ENCODE measurements at places on chromosomes 2 and 18.

DNA sequence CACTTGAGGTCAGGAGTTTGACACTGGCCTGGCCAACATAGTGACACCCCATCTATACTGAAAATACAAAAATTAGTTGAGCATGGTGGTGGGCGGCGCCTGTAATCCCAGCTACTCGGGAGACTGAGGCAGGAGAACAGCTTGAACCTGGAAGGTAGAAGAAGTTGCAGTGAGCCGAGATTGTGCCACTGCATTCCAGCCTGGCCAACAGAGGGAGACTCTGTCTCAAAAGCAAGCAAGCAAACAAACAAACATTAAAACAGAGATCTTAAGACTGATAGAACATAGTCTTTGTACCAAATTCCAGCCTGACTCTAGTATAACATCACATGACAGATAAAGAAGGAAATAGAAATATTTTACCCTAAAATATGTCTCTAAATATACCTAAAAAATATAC, 168.1 kb downstream of the PTPRM start:
- no peak for DNase-seq

DNA sequence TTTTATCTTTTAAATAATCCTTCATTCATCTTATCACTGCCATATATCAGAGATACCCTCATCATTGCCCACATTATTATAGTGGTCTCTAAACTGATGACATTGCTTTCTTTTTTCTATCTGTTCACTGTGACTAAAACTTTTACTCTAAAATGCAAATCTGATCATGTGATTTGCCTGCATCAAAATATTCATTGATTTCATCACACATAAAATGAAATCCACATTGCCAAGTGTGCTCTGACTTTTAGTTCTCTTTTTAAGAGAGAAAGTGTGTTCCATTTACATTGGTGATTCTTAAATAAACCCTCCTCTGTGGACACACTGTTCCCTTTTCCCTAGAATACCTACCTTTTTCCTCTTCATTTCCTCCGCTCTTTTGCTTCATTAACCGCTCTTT, 7.5 kb downstream of the REL start:
- DNase-seq, result no peak

GRCh38 chr2:231364961-231365810, 30.3 kb upstream of the B3GNT7 start:
- no peak for DNase-seq

GRCh38 chr2:179861027-179861415, 391 bp downstream of the ZNF385B start:
- DNase-seq, result no peak

GRCh38 chr2:138922973-138923563, 142.9 kb upstream of the NXPH2 start:
- no peak for DNase-seq

DNA sequence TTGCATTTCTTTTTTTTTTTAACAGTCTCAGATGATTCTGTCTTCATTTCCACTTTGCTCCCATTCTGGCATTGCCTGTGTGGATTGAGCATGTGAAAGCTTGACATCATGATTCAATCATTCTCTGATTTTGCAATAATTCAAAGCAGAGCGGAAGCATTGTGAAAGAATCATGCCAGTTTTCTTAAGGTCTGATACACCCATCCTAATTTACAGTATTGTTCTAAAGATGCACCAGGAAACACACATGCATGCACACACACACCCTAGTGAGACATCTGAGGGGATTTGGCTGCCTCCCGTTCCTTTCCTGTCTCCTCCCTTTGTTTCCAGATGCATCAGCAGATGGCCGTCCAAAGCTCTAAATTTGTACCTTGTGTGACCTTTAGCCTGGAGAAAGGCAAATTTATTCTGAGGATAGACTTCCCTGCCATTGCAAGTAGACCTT, 97.3 kb downstream of the FMNL2 start:
- no peak for DNase-seq

- no peak for DNase-seq
These were observed 38.7 kb upstream of the HAAO start for GRCh38 chr2:42830922-42831574.

DNA sequence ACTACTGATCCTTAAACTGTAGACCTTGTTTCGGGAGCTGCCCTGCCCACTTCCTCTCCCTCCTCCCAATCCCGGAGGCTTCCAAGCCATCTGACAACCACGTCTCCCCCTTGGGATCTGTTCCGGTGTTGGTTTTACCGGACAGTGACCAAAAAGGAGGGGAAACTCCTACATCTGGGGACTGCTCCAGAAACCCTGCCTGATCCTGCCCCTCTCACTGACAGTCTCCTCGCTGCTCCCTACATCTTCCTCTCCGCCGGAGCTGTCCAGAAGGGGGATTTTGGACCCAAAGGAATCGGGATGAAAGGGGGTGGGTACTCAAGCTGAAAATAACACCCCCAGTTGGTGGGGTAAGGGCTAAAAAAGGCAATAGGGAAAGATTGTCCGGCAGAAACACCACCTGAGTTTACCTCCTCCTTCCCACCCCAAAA, 1.5 kb downstream of the INO80D start:
- no peak for DNase-seq

DNA sequence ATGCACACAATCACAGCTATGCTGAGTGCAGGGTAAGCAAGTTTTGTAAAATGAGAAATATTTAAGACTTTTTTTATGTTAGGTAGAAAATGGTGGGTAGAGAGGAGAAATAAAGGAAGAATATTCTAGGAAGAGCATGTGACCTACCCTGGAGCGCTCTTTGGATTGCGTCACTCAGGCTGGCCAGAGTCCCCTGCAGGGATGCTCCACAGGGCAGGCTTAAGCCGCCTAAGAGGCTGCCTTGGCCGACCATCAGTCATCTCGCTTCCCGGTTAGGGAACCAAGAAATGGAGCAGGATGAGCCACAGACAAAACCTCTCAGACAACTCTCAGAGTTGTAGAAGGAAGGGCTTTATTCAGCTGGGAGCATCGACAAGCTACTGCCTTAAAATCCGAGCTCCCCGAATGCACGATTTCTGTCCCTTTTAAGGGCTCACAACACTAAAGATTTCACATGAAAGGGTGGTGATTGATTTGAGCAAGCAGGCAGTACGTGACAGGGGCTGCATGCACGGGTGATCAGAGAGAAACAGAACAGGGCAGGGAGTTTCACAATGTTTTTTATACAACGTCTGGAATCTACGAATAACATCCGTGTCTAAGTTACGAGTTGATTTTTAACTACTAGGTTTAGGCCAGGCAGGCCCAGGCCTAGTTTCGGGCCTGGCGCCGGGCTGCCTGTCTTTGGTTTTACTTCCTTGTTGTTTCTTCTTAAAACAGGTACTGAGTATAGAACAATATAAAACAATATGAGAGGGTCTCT, 1072.0 kb downstream of the CBLN2 start:
- DNase-seq, result no peak

DNA sequence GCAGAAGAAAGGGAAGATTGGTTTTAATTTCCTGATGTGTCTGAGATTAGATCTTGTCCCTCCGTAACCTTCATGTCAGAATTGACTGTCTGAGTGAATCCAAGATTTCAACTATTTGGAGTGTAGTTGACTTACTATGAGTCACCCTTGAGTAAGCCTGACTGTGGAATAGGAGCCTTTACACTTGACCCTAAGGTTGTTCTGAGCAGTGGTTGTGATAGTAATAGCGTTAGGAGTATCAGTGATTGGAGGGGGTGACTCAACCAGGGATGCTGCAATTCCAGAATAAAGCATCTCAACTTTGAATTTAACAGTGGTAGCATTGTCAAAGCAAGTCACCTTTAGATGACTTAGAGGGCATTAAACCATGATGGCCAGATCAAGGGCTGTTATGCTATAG, 979.5 kb upstream of the FAM98A start:
- no peak for DNase-seq

DNA sequence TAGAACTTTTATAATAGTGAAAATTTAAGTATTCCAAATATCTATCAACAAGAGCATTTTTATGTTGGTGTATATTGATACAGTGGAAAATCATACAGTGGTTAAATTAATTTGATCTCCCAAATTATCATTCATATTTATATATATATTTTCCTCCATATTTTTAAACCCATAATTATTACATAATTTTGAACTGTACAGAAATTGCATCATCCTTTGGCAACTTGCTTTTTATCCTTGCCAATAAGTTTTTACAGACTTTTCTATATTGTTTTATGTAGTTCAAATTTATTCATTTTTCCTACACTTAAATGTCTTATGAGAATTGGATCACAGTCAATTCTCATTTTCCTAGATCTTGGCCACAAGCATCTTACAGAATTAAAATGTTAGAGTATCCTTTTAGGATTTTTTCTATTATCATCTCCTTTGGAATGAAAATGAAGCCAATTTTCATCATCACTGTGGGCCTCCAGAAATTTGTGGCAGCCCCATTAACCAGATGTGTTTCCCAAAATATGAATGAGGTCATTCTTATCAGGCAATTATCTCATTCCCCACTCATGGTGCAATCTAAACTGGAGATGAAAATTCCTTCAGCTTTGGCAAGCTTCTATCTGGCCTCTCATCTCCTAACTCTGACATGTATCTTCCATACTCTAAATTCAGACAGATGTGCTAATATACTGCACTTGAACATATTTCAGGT, 94.2 kb upstream of the DLGAP1 start:
- no peak for DNase-seq

DNA sequence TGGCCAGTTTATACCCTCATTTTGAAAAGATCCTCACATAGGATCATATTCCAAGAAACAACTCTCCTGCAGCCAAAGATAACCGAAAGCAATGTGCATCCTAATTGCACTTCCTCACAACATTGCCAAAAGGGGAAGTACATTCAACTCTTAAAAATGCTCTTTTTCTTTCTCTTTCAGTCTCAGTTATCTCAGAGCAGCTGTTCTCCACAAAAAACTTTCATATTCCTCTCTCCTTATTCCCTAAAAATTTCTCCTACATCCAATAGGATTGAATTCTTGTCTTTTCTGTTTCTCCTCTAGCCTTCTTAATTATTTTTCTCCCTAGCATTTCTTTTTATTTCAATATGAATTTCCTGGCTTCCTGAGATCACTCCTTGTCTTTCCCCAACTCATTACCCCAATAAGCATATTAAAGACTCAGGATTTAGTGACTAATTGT, 7.4 kb upstream of the VRK2 start:
- no peak for DNase-seq

GRCh38 chr18:62781893-62782292, 66.6 kb downstream of the PHLPP1 start:
- DNase-seq, result no peak

DNA sequence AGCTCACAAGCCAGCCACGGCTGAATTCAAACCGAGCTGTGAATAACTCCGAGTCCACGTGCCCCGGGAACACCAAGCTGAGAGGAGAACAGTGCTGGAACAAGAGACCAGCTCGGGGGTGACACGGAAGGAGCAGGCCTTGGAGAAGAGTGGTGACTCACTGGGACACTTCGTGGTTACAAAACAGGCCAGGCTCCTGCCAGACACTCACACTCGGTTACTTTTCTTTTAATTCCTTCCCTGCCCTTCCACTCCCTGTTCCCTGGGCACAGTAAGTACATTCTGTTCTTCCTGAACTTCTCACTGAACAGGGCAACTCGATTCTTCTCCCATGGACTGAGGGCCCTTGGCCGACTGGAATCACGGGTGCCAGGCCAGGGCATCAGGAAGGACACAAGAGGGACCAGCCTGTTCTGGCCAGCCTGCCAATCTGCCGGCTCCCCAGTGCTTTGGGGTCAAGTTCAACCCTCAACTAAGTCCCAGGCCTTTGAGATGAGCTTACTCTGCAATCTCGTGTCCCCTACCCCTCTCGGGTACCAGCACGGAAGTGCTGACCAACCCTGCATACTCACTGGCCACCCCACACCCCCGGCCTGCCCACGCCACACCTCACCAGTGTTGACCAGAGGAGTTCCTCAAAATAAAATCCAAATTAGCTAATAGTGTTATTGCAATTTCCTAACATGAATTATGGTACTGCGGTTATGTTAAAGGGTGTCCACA, 87.5 kb downstream of the TFCP2L1 start:
- DNase-seq, result no peak

GRCh38 chr2:127568128-127568527, 32.6 kb downstream of the MYO7B start:
- no peak for DNase-seq

DNA sequence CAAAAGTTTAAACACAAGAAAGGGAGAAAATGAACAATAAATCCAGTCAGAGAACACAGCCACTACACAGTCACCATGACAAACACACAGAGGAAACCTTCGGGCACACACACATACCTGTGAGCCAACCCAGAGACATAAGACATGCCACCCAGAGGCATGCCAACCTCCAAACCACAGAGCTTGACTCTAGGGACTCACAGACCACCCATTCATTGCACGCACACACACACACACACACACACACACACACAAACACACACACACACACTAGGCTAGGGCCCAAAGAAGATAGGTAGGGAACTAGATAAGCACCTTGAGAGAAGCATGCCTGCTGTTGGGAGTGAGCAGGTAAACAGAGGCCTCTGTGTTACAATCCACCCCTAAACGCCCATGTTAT, 9.1 kb downstream of the SIX3 start:
- DNase-seq, result no peak

DNA sequence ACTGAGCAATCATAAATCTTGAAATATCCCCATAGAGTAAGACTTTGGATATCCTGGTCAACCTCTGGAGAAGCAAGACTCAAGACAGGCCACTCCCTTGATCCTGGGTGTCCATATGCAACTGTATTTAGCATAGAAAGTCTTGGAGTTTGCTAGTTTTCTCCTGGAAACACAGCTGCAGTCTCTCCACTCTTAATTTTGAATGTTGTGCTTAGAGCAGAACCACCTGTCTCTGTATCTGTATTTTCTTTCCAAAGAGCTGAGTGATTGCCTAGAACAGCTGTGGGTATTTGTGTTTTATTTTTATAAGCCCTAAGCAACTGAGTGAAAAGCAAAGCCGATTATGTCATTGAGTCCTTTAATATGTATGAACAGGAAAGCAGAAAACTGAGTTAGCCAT, 64.1 kb upstream of the ADAM23 start:
- no peak for DNase-seq

GRCh38 chr2:120744817-120745216, 9.1 kb downstream of the GLI2 start:
- no peak for DNase-seq

DNA sequence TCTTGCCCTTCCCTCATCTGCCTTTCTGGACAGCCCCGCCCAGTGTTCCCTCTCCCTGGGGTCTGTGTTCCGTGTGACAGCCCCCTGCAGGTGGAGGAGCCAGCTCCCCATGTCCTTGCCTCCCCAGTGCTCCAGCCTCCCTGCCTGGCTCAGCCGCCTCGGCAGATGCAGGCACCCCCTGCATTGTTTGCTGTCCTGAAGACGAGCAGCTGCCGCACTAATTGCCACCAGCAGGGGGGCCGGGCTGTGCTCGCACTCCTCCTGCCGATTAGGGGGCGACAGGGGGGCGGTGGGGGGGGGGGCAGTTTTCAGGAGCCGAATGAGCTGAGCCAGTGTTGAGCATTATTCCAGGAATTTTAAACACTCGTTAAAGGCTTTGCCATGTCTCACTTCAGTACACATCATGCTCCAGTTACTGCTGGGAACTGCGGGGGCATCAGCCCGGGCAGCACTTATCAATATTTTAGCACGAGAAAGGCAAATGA, 23.3 kb downstream of the SIX3 start:
- DNase-seq, result no peak

GRCh38 chr2:5377323-5377722, 314.9 kb upstream of the SOX11 start:
- DNase-seq, result no peak

All from stimulated activated CD4-positive, alpha-beta T cell treated with anti-CD3 and anti-CD28 coated beads, Interleukin-1b, Interleukin-23, amount 100 ng/mL, for 1 hour (primary cell).